ENCODE measurements at places on chromosomes 3 and 15.

GRCh38 chr15:29071232-29071881, 185.6 kb downstream of the APBA2 start:
- DNase-seq, result no peak

- no peak for DNase-seq
Observed at GRCh38 chr15:81106560-81106959, 27.5 kb upstream of the CFAP161 start.

GRCh38 chr3:129746629-129747028, 140.2 kb upstream of the PLXND1 start:
- no peak for DNase-seq

- DNase-seq, result no peak
Observed at GRCh38 chr3:97613139-97613538, 151.4 kb upstream of the ARL6 start.

DNA sequence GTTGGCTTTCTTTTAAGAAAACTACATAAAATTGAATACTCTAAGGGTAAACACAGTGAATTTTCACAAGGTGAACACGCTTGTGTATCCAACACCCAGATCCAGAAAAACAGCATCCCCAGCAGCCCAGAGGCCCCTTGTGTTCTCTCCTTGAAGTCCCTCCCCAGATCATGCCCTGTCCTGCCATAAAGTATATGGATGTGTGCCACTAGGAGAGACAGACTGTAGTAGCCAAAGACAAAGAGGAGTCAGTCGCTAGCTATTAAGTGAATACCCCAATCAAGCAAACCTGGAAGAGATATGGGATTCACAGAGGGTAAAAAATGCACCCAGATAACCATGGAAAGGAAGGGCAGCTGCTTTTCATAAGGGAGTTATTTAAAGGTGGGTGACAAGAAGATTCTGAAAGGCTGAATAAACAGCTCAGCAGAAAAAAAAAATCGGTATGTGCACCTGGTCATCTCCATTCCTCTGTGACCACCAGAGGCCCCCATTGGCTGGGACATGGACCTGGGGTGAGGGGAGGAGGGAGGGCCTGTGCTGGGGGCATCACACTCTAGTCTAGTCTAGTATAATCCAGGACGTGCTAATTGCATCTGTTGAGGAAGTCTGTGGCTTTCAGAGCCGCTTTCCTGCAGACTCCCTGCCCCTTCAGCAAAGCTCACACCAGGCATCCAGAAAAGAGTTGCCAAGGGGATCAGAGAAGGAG, 167.3 kb upstream of the NDN start:
- no peak for DNase-seq

GRCh38 chr3:195197765-195198425, 73.1 kb downstream of the XXYLT1 start:
- DNase-seq, result no peak

GRCh38 chr3:64190517-64191515, 34.5 kb downstream of the PRICKLE2 start:
- DNase-seq, result no peak

- no peak for DNase-seq
Observed at GRCh38 chr15:97991972-97992541, 31.6 kb downstream of the ARRDC4 start.

- DNase-seq, result no peak
Observed at GRCh38 chr3:32989171-32989570, 37.7 kb downstream of the CCR4 start.

DNA sequence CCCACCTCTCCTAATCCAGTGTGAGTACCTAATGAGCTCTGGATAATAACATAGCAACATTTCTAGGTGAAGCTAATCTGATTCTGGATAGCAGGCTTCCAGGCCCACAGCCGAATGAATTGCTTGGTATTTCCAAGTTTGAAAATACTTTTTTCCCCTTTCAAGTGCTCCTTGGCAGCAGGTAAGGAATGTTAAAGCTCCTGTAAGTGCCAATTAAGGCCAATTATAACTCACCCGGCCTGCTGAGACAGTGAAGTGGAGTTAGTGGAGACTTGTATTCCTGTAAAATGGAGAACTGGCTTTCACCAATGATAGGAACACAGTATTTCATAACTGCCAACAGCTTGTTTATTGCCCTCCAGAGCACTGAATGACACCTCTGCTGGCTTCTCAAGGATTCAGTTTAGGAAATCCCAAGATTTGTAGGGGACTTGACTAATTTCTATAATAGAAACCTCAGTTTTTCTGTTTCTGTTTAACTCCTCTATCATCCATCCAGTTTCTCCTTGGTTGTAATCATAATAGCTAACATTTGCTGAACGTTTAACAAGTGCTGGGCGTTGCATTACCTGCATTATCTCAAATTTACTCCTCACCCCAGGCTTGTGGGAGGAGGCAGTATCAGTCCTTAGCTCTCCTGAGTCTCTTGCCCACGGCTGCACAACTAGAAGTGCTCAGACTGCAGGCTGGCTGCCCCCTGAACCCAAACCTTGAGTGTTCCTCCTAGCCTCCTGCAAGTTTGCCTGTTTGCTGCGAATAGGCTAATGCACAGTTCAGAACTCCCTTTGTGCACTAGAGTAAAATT, 52.7 kb upstream of the SCAANT1 start:
- no peak for DNase-seq

- no peak for DNase-seq
Observed at GRCh38 chr3:136562026-136562425, 190.2 kb downstream of the STAG1 start.

DNA sequence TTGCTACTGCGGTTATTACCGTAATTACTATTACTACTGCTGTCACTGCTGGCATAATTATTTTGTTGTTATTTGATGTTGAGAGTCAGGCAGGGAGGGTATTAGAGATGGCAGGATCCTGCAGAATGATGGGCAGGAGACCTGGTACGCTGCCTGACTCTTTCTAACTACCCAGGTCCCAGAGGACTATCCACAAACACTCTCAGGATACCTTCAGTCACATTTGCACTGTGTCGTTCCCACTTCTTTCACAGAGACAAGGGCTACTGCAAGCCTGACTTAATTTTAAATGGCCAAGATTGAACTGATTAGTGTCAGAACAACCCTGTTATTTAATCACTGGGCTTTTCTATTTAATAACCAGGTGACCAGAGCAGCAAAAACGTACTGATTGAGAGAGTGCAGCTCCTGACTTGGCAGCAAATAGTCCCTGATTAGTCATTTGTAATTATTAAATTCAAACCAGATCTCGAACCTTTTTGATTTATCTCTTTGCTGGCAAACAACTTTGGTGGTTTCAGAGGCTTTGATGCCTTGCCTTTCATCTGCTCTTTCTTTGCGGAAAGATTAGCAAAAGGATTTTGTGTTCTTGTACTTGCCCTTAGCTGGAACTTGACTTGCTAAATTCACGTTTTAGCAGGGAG, 88.8 kb upstream of the ARHGEF3 start:
- no peak for DNase-seq

- peak; percentile 47 for DNase-seq
Observed at GRCh38 chr15:52019394-52020220, 588 bp downstream of the MAPK6 start.

DNA sequence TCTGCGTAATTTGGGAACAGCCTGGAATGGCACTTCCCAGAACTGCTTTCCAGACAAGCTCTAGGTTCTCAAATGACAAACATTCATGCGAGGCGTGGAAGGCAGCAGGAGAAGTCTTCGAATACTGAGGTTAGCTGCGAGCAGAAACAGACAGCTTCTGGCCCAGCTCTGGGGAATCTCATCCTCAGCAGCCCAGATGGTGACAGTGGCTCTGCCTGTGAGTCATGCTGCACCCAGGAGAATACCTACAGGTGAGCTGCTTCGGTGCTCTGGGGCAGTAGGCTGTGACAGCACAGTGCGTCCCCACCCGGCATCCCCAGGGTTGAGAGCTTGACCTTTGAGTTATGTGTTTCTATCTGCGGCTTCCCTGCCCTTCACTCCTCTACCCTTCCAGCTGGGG, 258.6 kb downstream of the KLF13 start:
- no peak for DNase-seq

DNA sequence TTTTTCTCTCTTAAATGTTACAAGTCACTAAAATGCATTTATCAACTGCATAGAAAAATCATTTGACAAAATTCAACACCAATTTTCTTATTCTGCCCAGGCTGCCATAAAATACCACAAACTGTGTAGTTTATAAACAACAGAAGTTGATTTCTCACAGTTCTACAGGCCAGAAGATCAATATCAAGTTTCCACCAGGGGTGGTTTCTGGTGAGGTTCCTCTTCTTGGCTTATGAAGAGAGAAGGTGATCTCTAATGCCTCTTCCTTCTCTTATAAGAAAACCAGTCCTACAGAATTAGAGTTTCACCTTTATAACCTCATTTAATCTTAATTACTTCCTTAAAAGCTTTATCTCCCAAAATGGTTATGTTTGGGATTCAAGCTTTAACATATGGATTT, 10.9 kb upstream of the CD200R1L start:
- no peak for DNase-seq

GRCh38 chr3:197149-197827, 725 bp downstream of the CHL1 start:
- DNase-seq, result no peak

- no peak for DNase-seq
Observed at GRCh38 chr3:69700949-69701348, 38.3 kb upstream of the MITF start.

DNA sequence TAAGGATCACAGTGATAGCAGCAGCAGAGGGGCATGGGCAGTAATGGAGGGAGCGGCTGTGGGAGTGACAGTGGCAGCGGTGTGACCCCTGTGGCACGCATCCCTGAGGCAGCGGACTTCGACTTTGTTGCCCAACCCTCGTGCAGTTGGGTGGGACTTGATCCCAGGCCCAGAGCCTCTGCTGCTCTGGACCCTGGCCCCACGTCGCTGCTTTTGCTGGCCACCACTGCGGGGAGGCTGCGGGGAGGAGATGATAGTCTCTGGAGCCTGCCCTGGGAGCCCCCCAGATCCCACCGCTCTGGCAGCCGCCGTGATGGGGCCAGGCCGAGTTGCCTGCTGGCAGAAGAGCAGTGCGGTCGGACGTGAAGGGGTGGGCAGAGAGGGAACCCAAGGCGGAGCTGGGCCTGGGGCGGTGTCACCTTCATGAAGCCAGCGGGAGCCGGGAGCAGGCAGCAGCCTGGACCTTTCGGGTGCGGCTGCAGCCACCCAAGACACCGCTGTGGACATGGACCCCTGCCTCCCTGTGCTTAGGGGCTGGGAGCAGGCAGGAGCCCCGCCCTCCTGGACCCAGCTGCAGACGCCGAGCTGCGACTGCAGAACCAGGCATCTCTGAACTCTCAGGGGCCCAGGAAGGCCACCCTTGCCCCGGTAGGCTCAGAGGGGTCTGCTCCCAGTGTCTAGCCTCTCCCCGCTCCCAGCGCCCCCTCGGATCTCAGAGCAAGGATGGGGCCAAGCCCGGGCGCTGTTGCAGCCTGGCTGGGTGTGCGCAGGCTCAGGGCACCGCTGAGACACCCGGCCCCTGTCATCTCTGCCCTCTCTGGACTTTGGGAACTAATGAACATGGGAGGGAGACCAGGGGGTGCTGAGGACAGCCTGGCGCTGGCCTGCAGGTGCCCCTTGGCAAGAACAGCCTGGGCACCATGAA, 38.3 kb downstream of the COMMD2 start:
- DNase-seq, result no peak

- no peak for DNase-seq
Observed at GRCh38 chr15:40776537-40777141, 6.9 kb downstream of the C15orf62 start.

- DNase-seq, result no peak
Observed at GRCh38 chr3:141511361-141511760, 24.5 kb downstream of the RASA2 start.

Data from stimulated activated CD8-positive, alpha-beta memory T cell treated with anti-CD3 and anti-CD28 coated beads, Interleukin-12 subunit alpha, Interleukin-12 subunit beta, amount 100 ng/mL, for 4 hours (primary cell).